ENCODE measurements at places on chromosomes 12 and 14.

DNA sequence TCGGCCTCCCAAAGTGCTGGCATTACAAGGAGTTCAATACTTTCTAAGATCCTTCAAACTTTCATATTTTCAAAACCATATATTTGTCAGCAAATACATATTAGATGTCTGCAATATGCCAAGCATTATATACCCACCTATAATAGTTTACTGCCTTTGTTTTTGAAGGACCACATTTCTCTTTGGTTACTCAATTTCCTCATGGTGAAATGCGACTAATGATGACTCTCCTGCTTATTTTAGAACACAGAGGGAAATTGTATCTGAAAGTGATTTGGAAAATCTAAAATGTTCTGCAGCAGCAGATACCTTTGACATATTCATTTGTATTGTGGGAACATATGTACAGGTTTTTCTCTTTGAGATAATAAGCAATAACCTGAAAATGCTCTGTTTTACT, 2.7 kb upstream of the CNTN1 start:
- no peak for DNase-seq

DNA sequence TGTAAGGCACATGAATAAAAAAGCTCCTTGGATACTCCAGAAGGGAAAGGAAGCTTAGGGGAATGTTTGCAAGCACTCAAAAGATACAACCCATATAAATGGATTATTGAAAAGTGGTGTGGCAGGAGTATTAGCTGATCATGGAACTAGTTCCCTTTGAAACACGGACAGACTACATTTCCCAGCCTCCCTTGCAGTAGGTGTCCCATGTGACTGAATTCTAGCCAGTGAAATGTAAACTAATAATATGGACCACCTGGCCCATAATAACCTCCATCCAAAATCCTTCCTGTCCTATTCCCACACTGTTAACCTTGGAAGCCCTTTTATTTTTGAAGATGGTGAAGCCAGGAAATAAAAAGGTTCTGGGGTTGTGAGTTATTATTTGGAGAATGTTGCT, 242.3 kb downstream of the SUDS3 start:
- DNase-seq, result no peak

GRCh38 chr14:95733212-95733611, 19.3 kb upstream of the TCL1A start:
- DNase-seq, result no peak

DNA sequence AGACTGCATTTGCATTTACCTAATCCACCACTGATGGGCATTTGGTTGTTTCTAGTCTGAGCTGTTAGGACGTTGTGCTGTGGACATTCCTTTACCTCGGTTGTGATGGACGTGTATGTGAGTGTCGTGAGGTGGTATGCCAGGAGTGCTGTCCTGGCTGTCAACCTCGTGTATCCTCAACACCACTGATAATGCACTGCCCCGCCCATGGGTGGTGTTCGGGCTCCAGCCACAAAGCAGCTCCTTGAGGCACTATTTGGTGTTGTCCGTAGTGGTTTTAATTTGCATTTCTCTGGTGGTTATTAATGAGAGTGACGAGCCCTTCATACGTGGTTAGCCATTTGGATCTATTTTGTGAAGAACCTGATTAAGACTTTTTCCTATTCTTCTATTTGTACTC, 87.6 kb downstream of the PPP2R5C start:
- no peak for DNase-seq

GRCh38 chr12:121004253-121004815, 12.0 kb downstream of the C12orf43 start:
- no peak for DNase-seq

DNA sequence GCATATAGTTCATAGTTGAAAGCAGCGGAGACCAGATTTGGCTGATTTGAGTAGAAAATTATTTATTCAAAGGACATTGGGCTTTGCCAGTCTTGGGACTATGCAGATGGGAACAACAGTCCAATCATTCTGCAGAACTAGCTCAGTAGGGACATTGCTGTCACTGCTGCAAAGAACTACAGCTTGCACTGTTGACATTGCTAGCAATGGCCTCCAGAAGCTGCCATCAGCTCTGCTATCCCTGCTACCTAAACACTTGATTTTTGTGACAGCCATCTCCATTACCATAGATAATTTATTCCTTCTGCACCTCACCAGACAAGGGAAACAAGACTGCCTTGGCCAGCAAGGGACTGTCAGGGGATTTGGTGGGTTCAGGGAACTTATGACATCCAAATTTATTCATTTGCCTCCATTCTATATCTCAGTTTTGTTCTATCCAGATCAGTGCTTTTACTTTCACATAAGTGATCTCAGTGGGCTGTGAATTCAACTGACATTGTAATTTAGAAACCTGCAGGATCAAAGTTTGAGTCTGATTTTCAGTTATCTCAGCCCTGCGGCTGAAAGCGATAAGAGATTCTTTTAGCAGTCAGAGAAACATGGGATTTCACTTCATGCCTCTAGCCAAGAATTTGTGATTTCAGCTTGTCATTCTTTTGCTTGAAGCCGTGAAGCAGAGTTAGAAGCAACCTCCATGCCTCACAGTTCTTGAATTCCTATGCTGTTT, 136.7 kb upstream of the FBXO33 start:
- DNase-seq, result no peak

- DNase-seq, result no peak
Measured at GRCh38 chr12:19165451-19165850, 35.9 kb downstream of the PLEKHA5 start.

DNA sequence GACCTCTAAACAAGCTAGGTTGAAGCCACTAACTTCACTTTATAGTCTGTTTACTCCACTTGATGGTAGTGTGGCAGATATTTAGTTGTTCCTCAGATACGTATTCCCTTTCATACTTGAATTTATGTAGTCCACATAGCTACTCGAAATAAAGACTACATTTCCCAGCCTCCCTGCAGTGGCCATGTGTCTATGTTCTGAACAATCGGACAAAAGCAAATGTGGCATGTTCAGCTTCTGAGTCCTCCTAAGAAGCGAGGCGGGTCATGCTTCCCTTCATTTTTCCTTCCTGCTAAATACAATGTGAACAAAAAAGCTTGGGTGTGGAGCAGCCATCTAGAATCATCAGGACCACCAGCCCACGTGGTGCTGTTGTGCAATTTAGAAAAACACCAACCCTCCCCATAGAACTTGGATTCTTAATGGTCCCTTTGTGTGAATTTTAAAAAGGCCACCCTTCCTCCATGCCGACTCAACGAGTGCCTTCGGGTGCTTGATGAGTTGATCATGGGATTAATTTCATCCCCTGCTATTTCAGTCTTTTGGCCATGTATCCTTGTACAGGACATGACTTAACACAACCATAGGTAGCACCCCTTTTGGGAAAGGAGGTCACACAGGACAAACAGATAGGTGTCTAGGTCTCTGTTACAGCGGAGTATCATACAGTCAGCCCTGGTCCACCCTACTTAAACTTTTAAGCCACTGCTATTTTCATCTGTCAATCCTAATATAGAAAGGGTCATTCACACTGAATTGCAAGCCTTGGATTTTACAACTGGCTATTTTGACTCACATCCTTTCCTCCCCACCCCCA, 60.7 kb downstream of the ZFC3H1 start:
- DNase-seq, result no peak

DNA sequence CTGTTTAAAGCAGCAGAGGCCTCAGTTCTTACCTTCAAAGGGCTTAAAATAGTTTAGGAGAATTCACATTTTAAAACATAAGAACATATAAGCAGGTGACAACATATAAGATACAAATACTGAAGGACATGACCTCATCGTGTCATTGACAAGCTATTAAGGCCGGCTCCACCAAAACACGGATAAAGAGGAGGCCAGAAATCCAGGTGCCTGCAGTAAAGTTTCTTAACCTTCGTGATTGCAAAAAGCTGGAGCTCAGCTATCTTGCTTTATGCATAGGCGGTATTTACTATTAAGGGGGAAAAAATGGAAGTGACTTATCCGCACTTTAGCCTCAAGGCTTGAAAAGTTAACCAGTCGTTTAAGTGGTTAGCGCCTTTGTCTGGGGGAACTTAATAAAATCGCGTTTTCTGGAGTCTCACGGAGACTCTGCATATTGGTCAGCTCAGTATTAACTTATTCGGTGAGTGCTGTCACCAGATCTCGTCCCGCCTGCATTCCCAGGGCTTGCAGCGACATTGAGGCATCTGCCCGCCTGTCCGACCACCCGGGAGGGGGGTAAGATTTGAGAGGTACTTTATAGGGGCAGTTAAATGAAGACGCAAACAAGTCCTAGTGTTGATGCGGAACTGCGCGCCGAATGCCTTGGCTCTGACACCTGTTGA, 1.1 kb upstream of the SP1 start:
- peak; percentile 28 for DNase-seq

GRCh38 chr12:109109746-109110350, 6.5 kb upstream of the ACACB start:
- no peak for DNase-seq

DNA sequence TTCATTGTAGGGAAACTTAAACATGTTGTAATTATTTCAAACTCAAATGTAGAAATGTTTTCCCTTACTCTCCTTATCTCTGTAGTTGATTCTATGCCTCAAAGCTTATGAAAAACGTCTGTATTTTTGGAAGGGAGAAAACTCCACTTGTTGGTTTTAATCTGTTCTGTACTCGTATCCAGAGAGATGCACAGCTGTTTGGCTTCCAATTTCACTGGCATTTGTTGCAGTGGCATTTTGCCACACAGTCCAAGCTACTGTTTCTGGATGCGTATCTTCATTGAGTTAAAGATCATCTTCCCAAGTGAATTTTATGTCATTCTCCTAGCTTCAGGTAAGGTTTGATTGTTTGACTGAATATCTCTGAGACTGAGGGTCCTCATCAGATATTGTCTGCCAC, 481.4 kb downstream of the TRHDE start:
- DNase-seq, result no peak

DNA sequence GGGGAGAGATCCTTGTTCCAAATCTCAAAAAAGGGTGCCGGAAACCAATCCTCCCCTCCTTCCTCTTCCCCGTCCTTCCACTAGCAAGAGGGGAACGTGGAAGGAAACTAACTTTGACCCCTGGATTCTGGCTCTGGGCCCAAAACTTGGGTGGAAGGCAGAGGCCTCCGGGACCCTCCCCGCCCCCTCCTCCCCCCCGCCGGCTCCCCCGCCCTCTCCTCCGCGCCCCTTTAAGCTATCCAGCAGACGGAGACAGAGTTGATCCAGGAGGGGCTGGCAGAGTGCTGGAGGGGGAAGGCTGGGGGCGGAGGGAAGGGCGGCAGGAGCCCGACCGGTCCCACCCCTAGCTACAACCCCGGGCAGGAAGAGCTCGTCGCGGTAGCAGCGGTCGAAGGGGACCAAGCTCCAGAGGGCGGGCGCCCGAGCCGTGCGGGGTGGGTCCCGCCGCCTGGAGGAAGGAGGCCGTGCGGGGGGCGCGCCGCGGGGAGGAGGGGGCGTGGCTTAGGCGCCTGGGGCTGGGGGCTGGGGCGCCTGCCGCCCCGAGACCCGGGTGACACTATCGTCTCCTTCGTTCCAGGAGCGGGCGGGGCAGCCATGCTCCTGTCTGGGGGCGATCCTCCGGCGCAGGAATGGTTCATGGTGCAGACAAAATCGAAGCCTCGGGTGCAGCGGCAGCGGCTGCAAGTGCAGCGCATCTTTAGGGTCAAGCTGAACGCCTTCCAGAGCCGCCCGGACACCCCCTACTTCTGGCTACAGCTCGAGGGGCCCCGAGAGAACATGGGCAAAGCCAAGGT, at the start of gene NYNRIN:
Gene NYNRIN, plus strand, starts transcription at position 351 of the 794 bp plus-strand sequence. Its CDS starts 244 bp downstream, at position 595.
- DNase-seq, result no peak
